ENCODE measurements at places on chromosomes 7 and 10.

DNA sequence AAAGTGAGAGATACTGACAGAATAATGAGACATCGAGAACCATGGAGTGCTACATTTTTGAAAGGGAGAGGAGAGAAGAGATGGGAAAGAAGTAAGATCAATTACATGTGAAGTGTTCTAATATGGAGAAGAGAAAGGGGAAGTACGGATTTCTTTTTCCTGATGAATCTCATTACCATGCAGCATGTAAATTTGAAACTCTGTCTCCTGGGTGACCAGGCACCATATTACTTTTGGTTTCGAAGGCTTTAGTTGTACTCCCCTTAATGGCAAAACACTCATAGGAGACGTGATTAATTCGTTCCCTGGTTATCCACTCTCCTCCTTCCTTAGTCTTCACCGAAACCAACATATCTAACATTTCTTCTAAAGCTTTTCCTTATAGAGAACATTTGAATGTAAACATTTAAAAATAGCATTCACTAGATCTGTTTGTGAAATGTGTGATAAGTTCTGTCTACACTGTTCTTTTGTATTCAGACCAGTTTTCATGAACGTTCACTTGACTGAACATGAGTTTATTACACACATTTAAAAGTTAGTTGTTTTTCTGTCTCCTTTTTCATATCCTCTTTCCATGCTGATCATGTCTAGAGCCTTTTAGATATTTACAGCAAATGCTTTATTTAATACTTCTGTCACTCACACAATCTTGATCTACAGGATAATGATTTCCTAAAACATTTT is 80.2 kb upstream of the MSRB2 start:
- DNase-seq: no peak

GRCh38 chr7:44769376-44769775 is 20.7 kb downstream of the ZMIZ2 start:
- no peak for DNase-seq

GRCh38 chr10:60280475-60280874 is 109.2 kb downstream of the ANK3 start:
- no peak for DNase-seq

GRCh38 chr10:67004690-67005089 is 78.9 kb downstream of the LRRTM3 start:
- DNase-seq: no peak

DNA sequence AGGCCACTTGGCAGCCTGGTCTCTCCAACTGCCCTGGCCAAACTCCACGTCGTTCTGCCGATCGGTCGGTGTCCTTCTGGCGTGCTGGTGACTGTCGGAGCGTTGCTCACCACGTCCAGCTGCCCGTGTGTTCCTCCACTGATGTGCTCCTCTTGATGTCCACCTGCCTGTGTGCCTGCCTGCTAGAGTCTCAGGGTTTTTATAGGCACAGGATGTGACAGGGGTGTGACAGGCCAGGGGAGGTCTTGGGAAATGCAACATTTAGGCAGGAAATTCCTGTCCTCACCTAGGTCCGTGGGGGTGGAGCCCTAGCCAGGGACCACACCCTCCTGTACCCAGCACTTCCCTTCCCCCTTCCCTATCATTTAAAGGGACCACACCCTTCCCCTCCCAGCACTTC is 25.2 kb upstream of the CFAP46 start:
- DNase-seq: no peak

GRCh38 chr10:11553773-11554381 is 57.6 kb downstream of the USP6NL start:
- DNase-seq: no peak

- no peak for DNase-seq
Measured at GRCh38 chr10:26430641-26431163, 7.4 kb upstream of the APBB1IP start.

- DNase-seq: no peak
Measured at GRCh38 chr10:52442576-52442975, 128.5 kb downstream of the DKK1 start.

DNA sequence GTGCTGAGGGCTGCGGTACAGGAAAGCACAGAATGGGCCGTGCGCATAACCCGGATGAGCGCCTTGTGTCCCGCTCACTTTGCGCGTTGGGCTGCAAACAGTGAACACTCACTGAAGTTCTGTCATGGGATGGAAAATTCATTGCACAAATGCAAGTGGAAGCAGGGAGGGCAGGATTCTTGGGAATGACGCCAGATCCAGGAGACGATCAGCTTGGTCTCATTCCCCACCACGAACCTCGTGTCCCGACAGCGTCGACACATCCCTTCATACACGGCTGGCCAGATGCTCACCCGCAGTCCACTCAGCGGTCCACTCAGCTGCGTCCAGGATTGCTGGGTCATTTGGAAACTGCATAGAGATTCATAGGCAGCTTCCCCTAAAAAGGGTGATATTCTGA is 607.1 kb downstream of the SDK1 start:
- no peak for DNase-seq

DNA sequence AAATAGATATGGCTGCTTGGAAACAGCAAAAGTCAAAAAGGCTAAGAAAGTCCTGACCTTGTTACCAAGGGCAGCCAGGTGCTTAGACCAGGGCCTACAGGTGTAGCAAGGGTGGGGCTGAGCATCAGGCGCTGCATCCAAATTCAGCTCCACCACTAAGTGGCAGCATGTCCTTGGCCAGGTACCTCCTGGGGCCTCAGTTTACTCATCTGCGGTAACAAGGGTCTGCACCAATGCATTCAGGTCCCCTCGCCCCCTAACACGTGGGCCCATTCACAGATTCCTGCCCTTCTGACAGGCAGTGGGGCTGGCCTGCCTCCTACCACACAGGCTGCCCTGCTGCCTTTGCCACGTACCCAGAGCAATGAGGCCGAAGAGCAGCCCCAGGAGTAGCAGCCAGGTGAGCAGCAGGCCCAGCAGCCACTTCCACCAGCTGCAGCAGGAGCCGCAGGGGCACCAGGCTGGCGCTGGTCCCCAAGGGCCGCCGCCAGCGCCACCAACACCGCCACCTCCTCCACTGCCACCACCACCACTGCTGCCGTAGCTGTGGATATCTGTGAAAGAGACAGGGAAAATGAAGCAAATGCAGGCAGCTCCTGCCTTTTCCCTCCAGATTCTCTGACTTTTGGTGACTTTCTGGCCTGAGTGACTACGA is 28.9 kb downstream of the COL17A1 start:
- DNase-seq: no peak

DNA sequence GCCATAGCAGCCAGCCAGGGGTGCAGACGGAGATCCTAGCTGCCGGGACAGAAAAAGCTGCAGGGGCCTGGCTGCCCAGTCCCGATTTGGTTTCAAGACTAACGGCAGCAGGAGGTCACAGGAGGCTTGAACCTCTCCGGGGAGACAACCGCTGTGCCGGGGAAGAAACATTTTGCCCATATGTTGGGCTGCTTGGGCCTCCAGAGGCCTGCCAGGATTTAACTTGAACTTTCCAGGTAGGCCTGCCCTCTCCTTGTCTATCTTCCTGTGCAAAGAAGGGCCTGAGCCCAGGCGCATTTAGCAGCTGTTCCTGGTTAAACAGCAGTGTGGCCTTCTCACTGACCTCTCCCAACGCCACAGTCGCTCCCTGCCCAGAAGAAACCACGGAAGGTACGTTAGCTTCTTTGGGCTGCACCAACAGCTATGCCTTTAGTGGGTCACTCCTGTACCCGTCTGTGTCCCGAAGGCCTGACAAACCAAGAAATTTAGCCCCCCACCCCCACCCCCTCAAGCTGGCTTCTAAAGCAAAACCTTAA is 17.1 kb upstream of the PTF1A start:
- no peak for DNase-seq

GRCh38 chr7:140771826-140772225 is 75.3 kb downstream of the NDUFB2 start:
- DNase-seq: no peak

DNA sequence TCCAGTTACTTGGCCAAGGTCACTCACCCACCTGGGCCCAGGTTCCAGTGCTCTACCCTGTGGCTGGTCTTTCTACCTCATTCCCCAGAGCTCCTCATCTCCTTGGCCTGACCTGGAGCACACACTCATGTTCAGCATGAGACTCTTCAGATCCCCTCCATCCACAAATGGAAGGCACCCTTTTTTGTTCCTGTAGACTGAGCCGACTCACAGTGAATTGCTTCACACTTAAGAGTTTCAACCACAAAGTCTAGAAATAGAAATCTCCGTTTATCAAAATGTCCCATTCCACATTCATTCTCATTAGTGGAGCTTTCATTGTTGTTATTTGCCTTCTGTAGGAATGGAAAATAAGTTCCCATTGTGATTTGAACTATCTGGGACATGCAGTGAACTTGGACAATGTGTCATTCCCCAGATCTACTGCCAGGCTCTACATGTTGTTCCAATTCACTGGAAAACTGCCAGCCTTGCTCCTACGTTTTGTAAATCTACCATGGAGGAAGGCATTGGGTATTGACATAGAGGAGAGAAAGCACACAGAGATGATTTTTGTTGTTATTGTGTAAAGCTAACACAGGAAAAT is 125.3 kb upstream of the CELF2 start:
- DNase-seq: no peak

DNA sequence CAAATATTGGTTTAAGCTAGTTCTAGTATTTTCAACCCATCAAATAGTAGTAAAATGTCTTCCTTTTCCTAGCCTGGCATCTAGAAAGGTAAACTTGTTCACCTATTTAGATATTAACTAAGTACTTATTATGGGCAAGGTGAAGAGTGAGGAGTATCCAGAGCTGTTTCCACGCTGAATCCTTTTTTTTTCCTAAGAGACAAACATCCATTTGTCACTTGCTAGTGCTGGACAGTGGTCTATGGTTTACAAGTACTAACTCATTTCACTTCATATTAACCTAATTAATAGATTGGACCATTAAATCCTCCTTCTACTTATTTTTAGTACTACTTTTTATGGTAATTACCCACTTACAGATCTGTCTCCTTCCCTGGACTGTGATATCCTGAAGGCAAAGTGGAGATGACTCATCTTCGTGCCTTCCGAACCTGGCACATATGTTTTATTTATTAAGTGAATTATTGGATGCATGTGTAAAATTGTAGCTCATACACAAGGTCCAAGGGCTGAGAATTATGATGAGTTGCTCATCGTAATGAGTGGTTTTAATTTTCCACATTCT is 159.6 kb upstream of the IGFBP3 start:
- no peak for DNase-seq

- DNase-seq: no peak
Measured at GRCh38 chr7:77351539-77352004, 64.6 kb downstream of the GSAP start.

GRCh38 chr10:75746356-75746755 is 314.9 kb downstream of the LRMDA start:
- DNase-seq: no peak

DNA sequence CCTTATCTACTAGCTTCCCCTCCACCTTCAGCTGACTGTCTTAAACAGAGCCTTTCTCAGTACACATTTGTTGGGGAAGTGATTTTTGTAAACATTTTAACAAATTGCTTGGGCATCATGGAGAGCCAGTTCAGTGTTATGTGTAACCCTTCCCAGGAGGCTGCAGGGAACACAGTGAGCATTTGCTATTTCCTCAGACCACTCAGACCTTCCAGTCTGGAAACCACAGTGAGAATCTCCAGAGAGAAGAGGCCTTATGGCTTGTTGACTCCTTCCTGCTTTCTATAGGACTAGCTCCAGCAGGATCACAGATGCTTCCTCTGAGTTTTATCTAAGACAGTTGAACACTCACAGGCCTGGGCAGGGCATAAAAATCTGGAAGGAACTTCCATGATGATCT is 409.8 kb upstream of the NPVF start:
- DNase-seq: no peak

DNA sequence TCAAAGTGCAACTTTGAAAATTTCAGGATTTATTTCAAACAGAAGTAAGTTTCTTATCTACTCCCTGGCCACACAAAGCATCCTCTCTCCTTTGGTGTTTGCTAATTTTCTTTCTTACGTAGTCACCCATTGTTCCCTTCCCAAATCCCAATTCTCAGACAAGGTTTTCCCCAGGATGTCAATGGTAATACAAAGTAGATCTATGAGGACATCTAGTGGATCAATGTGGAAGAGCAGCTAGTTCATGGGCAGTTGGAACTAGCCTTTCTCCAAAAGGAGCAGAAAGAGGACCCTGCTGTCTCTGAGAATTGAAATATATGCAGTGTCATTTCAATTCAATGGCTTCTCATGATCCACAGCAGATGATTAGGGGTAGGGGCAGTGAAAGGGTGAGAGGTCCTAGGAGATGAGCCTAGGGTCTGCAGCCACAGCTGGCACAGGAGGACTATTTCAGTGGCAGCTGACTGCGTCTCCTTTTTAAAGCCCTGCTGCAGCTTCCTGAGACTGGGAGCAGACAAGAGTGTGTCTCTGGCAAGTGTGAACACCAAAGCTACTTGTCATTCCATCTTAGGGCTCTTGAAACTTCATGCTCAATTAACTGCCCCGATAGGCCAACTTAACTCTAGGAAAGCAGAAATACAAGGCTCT is 632.6 kb downstream of the KCNMA1 start:
- DNase-seq: peak; percentile 45

- DNase-seq: no peak
Measured at GRCh38 chr7:82838314-82838713, 324.4 kb downstream of the PCLO start.

GRCh38 chr10:103153302-103154197 is 39.5 kb downstream of the NT5C2 start:
- DNase-seq: no peak

GRCh38 chr10:123427165-123427786 is 238.9 kb upstream of the GPR26 start:
- no peak for DNase-seq

DNA sequence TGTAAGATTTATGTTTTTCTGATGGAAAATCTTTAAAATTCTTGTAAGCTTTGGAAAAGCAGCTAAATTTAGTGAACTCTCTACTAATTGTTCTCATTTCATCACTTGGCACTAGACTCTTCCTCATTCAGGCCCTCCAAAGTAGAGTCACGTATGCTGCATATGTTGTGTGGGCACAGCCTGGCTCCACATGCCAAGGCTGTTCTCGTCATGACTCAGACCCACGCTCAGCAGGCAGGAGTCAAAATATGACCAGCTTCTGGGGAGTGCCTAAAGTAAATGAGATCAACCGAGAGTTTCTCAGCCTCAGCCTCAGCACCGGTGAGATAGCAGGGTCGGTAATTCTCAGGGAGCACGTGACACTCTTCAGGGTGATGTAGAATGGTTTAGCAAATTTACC is 1672.9 kb downstream of the REEP3 start:
- peak; percentile 45 for DNase-seq

GRCh38 chr7:157466867-157467261 is 130.1 kb downstream of the DNAJB6 start:
- no peak for DNase-seq

DNA sequence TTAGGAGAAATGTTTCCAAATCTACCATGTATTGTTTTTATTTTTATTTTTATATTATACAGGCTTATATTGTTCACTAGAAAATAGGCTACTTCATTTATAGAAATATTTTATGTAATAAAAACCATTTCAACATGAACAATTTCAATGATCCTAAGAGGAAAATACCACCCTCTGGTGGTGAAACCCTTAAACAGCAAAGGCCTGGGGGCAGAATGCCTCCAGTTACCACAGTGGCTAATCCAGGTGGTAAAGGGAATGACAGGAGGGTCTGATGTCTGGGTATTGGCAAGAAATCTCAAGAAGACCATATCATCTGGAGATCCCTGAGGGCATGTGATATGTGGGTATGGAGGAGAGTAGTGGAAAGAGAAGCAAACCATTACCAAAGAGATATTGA is 19.3 kb downstream of the MACC1 start:
- no peak for DNase-seq

Data from RCC 7860 (cell line).